ENCODE measurements at places on chromosomes 5 and 9.
A peak's percentile ranks its signal among the peaks of the same experiment; 100 is the strongest.

- no peak for DNase-seq
Observed at GRCh38 chr9:17422994-17423680, 155.7 kb upstream of the SH3GL2 start.

DNA sequence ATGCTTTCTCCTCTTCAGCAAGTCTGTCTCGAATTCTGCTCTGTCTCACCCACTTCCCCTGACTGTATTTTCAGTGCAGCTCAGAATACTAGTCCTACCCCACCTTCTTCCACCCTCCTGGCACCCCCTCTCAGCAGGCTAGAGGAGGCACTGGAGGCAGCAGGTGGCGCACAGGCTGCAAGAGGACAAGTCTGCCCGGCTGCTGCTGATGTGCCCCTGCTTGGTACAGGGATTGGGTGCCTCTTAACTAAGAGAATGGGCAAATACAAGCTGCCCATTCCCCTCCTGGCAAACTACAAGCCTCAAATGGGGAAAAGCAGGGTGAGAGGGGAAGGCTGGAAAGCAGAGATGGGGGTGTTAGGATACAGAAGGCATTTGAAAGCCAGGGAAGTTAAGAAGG is 5.1 kb downstream of the TLN1 start:
- DNase-seq: peak; percentile 45

- DNase-seq: no peak
Observed at GRCh38 chr5:24480952-24481351, 163.8 kb downstream of the CDH10 start.

DNA sequence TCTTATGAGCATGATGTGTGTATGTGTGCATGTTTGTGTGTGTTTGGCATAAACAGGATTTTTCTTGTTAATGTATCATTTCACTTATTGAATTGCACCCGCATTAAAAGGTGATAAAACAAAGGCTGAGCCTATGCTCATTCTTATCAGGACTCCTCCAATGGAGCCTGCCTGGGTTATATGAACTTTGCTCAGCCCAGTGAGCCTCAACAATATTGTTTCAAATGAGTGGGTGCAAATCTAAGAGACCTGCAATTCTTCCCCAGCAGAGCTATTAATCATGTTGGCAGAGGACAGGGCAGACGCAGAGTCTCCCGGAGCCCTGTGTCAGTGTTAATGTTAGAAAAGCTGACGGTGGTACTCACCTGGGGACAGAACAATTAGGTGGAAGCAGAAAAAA is 71.6 kb downstream of the SH3RF2 start:
- no peak for DNase-seq

DNA sequence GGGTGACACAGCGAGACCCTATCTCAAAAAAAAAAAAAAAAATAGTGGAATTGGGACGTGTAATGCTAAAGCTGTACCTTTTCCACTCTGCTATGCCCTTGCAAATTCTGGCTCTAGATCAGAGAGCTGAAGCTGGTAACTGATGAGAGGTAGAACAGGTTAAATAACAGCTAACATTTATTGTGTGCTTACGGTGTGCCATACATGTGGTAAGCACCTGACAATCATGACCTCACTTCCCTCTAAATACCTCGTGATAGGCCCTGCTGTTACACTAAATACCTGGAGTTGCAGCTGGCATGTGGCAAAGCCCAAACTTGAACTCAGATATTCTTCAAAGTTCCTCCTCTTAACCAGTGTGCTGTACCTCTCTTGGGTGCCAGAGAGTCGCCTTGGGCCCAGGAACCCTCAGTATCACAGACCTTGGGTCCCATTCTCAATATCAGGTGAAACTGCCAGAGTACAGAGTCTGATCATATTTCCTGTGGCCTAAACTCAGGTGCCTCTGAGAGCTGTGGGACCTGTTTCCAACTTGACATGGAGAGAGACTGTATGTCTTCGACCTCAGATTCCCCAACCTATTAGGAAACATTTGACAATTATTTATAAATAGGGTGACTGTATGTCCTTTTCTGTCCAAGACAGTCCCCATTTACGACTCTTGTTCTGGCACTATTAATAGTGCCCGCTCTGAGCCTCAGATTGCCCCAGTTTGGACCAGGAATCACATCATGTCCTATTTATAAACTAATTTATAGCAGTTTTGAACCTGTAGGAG is 4.8 kb downstream of the ARL10 start:
- DNase-seq: no peak

DNA sequence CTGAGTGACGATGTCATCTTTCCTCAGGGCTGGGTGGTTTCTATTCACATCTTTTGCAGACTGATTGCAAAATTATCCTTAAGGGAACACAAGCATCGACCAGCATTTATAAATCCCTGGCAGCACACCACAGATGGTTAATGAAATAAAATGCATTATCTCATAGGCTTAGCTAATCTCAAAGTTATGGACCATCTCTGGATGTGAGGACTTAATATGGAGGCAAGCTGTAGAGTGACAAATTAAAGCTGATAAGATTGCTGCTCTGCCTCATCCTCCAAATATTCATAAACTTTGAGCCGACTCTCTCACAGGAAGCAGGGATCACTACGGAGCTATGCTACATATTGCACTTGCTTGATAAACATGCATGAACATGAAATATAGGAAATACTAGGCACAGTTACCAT is 663.2 kb upstream of the RGMB start:
- no peak for DNase-seq

DNA sequence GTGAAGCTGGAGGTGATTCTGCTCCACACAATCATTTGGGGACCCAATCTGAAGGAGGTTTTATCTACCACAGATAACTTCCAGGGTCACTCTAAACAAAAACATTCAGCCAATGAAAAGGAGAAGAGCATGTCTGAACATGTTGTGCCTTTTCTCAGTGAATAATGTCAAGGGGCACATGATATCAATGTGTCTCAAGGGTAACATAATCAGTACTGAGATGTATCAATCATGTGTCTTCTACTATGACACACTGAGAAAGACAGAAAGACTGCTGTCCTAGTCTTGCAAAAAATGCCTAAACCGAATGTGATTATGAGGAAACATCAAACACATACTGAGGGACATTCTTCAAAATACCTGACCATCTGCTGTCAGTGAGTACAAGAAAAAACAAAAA is 25.4 kb upstream of the RASA1 start:
- DNase-seq: no peak

- DNase-seq: no peak
Observed at GRCh38 chr9:132864691-132865090, 13.4 kb downstream of the AK8 start.

DNA sequence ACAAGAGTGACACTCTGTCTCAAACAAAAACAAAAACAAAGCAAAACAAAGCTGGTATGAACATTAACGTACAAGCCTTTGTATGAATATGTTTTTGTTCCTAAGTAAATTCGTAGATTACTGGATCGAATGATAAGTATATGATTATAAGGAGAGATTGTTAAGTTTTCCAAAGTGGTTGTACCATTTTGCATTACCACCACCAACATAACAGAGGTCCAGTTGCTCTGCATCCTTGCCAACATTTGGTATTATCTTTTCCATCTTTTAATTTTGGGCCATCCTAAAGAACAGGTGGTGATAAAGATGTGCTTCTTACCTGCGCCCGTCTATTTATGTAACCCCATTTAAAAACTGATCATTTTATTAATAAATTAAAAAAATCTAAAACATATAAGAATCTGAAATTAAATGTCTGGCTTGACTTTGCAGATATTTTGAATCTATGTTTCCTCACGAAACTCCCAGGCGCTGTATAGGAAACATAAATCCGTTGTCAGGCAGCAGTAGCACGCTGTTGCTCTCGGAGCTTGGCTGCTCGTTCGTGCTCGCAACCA is 593 bp upstream of the NAA35 start:
- DNase-seq: no peak

GRCh38 chr5:160747987-160748386 is 104.0 kb downstream of the ATP10B start:
- DNase-seq: no peak

GRCh38 chr5:107149243-107150005 is 521.3 kb downstream of the EFNA5 start:
- no peak for DNase-seq

DNA sequence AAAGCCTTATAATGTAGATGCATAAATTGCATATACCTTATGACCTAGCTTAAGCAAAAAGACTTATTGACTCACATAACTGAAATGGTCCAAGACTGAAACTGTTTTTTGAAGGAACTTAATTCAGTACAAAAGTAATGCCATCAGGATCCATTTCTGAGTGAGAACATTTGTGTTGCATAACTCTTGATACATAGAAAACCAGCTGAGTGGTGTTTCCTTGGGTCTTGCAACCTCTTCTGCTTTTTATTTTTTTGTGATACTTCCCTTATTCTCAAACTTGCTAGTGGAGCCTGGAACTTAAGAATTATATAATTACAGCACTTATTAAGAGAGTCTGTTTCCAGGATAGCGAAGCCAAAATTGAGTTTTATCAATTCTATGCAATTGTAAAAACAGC is 272.0 kb downstream of the MAN2A1 start:
- no peak for DNase-seq

DNA sequence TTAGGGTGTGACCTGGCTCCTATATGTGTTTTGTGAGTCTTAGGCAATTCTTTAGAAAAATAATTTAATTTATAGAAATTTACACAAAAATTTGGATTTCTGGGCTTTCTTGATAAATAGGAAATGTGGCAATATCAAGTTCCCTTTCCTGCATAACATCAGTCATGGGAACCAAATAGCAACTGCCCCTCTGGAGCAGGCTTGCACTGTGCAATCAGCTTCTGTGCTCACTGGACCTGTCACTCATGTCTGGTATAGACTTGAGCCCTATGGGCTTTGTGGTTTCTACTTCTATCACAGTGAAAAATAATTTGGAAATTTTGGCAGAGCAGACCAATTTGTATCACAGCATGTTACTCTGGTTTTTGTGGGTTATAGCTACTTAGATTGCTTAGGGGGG is 131.7 kb downstream of the ADGRV1 start:
- no peak for DNase-seq

DNA sequence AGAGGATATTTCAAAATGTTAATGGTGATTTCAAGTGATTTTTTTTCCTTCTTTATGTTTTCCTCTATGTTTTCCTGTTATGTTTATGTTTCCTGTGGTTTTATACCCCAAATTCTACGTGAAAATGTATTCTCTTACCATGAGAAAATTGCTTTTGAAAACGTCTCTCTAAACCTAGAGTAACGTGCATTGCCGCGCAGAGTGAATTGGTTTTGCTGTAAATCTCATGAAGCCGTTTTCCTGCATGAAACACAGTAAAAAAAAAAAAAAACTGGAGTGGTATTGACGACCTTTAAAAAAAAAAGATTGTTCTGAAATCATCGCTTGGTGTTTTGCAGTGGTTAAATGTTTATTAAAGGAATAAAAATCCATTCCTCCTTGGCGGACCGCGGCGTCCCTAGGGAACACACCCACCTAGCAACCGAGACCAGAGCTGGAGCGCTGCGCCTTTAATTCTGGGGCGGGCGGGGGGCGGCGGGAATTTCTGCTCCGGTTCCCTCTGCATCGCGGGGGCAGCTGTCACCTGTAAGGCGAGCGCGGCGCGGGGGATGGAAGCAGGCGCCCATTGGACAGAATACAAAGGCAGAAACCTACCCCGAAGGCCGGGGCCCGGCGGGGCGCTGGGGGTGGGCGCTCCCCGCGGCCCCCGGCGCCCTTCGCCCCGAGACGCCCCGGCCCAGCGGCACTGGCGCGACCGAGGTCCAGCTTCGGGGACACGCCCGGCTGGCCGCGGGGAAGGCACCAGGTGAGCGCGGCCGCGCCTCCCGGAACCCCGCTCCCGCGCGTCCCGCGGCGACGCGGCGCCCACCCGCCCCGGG is at the start of gene SOWAHA:
SOWAHA (plus strand) TSS at position 522 of the 818 bp plus-strand sequence. CDS start 320 bp downstream, outside the sequence.
- DNase-seq: no peak
